ELR (cell line): ENCODE measurements at places on chromosomes 5 and 9.
A peak's percentile ranks its signal among the peaks of the same experiment; 100 is the strongest.

DNA sequence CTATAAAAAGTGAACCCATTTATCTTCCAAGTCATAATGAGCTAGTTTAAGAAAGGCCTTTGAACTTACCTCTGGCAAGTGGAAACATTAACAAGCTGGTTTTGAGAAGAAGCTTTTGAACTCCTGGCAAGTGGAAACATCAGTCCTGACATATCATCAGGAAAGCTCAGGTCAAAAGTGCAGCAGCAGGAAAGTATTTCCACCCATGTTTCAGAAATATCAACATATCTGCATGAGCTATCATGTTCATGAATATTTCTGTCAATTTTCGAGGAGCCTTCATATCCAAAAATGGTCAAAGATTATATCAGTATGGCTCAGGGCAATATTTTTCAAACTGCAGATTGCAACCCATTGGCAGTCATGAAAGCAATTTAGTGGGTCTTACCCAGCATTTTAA lies 133.9 kb downstream of the PLK2 start:
- DNase-seq = no peak

DNA sequence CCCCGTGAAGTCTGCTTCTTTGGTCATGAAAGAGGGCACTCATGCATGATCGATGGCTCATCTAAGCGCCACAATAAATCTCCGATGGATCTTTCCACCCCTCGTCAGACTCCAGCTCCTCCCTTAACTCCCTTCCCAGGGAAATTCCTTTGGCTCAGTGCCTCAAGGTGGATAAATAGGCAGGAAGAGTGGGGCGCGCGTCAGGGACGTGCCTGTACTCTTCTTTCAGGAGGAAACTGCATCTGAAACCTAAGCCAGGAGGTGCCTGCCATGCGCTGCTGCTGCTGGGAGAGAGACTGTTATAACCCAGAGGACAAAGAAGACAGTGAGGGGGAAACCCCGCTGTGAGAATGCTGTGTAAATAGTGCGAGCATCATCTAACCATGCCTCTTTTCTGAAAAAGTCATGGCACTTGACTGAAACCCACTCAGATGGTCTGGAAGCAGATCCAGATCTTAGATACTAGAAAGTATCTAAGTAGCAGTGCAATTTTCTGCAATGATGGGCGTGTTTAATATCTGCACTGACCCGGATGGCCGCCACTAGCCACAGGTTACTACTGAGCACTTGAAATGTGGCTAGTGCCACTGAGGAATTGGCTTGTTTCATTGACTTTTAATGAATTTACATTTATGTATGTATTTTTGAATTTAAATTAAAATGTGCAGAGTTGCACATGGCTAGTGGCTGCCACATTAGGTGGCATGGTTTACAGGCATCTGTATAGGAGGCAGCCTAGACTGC lies 120.3 kb upstream of the BASP1 start:
- DNase-seq = no peak

GRCh38 chr9:105073147-105073546 lies 145.2 kb upstream of the ABCA1 start:
- peak; percentile 71 for DNase-seq

DNA sequence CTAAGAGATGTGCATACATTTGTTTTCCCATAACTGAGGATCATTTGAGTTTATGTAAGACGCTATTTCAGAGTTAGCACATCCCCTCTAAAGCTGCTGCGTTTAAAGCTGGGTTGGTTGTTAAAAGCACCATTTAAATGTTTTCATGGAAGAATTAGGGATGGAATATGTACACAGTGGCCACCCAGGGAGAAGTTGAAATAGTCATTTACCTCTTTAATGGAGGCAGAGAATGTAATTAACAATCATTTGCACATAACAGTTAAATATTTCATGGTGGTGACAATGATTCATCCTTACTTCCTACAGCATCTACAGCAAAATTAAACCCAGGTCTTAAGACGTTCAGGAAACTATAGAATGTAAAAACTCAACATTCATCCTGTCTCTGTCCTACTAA lies 100.3 kb downstream of the KIF4B start:
- DNase-seq = no peak

DNA sequence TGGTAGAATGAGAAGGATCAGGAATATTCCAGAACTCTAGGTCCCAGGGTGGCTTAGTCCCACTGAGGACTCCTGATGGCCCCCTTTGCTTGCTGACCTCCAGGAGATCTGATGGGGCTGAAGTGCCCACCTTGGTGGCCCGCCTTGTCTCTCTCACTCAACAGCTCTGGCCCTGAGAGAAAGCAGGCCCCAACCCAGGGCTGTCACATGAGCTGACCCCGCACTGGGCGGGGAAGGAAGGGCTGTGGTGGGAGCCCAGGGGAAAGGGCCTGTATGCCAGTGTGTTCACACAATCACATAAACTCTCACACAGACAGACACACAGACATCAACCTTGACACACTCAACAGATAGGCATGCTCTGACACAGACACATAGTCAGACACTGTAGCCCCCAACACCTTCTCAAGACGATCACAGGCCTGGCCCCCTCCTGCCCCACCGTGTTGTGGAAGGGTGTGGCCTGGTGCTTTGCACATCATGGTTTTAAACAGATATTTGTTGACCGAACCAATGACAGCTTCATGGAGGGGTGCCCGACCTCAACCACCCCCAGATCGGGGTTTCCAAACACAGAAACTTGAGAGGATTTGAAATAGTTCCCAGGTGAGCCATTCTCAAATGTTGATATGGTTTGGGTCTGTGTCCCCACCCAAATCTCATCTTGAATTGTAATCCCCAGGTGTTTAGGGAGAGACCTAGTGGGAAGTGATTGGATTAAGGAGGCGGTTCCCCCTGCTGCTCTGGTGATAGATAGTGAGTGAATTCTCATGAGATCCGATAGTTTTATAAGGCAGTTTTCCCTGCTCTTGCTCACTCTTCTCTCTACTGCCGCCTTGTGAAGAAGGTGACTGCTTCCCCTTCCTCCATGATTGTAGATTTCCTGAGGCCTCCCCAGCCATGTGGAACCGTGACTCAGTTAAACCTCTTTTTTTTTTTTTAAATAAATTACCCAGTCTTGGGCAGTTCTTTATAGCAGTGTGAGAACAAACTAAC lies 48.5 kb upstream of the HAND1 start:
- DNase-seq = no peak

- no peak for DNase-seq
These were observed 67.4 kb downstream of the VCAN start for GRCh38 chr5:83538786-83539462.

DNA sequence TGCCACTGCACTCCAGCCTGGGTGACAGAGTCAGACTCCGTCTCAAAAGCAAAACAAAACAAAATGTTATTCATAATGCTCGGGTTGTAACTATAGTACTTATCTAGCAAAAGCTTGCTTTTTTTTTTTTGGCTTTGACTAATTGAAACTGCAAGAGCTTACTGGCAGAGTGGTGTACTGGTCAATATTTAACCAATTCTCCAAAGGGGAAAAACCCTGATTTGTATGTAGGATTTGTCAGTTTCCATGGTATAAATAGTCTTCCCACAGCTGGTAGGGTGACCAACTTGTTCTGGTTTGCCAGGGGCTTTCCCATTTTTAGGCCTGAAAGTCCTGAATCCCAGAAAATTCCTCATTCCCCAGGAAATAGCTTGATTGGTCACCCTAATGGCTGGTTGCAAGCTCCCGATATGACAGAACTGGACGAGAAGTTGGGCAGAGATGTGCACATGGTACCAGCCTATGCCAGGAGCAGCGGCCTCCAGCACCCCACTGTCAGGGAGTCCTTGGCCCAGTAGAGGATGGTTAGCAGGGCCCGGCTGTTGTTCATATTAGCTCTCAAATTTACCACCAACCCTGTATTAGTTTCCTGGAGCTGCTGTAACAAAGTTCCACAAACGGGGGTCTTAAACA lies 58.0 kb downstream of the FXN start:
- DNase-seq = no peak

- DNase-seq = no peak
These were observed 17.4 kb downstream of the KIF24 start for GRCh38 chr9:34311499-34312185.

DNA sequence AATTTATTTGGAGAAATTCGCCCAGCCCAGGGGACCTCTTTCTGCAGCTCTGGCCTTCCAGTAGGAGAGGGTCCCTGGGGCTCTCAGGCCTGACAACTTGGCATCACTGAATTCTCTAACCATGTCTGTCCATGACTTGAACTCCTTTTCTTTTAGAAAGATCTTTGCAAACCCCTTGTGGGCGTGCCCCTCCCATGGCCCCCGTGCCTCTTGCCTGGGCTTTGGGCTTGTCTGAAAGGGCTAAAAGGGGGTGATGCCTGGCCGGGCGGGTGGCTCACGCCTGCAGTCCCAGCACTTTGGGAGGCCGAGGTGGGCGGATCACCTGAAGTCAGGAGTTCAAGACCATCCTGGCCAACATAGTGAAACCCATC lies 3.2 kb upstream of the SQSTM1 start:
- DNase-seq = no peak

DNA sequence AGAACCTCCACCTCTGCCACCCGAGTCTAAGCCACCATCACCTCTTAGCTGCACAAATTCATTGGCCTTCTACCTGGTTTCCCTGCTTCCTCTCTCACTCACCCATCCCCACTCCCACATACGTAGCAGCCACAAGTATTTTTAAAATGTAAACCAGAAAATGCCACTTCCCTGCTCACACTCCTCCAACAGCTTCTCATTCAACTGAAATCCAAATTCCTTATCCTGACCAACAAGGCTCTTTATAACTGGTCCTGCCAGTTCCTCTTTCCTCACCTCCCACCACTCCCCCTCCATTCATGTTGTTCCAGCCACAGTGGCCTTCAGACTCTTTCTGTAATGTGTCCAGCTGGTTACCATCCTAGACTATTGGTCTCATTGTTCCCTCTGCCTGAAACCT lies 25.0 kb upstream of the PALM2AKAP2 start:
- DNase-seq = no peak

DNA sequence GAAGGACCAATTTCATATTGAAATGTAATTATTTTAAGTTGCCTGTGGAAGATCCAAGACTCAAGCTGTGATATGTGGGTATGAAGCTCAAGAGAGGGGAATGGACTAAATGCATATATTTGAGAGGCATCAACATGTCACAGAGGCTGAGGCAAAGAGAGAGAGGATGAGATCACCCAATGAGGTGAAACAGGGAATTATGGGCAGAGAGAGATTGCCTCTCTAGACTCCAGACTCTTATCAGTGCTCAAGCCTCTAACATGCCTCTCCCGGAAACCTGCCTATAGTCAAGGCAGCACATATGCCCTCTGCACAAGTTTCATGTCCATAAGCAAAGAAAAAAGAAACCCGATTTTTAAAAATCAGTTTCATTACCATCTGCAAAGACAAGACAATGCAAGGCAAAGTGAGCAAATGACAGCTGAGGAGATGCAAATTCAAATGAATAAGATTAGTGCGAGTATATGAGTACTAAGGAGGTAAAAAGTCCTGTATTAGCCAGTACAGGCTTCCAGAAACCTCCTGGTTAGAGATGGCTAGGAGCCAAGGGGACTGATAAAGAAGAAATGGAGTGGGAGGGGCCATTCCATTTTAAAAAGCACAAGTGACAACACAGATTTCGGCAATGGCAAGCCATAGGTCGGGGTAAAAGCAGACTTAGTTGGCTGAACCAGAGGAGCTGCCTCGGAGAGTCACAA lies 9.4 kb downstream of the APTX start:
- DNase-seq = no peak

GRCh38 chr5:16135003-16135402 lies 44.6 kb downstream of the MARCHF11 start:
- peak; percentile 70 for DNase-seq
